RCC 7860 (cell line): ENCODE measurements at places on chromosomes 1 and 21.

DNA sequence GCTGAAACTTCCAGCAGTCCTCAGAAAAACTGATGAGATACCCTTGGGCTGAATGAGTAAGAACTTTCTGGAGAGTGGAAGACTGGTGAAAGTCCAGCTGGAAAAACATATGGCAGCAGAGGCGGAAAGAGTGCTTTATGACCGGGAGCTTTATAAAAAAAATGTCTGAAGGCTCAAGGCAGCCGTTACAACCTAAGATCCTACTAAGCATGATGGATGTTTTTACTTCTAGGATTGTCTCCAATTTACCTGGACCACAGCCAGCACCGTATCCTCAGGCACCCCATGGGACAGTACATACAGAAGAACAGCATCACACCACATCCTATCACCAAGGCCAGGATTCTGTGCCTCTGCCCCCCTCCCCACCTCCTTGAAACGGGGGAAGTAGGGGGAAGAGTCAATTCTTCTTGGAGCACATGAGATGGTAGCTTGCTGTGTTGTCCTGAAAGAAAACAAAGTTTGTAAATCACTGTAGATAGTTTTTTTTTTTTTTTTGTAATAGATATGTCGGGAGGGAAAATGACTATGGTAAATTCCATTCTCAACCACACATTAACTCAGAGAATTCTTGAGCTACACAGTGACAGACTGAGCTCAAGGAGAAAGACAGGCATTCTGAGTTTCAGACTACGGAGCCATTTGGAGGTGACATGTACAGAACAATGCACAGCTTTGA lies 11.8 kb upstream of the IRF2BP2 start:
- DNase-seq = peak; percentile 62

DNA sequence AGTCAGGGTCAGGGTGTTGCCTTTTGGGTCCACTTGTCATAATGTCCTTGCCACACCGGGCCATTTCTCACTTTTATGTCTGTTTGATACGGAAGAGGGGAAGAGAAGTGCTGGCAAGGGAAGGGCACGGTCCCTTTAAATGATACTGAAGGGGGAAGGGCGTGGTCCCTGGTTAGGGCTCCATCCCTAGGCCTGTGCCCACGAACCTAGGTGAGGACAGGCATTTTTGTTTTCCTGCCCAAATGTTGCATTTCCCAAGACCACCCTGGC lies 25.2 kb downstream of the B3GALT5 start:
- no peak for DNase-seq

DNA sequence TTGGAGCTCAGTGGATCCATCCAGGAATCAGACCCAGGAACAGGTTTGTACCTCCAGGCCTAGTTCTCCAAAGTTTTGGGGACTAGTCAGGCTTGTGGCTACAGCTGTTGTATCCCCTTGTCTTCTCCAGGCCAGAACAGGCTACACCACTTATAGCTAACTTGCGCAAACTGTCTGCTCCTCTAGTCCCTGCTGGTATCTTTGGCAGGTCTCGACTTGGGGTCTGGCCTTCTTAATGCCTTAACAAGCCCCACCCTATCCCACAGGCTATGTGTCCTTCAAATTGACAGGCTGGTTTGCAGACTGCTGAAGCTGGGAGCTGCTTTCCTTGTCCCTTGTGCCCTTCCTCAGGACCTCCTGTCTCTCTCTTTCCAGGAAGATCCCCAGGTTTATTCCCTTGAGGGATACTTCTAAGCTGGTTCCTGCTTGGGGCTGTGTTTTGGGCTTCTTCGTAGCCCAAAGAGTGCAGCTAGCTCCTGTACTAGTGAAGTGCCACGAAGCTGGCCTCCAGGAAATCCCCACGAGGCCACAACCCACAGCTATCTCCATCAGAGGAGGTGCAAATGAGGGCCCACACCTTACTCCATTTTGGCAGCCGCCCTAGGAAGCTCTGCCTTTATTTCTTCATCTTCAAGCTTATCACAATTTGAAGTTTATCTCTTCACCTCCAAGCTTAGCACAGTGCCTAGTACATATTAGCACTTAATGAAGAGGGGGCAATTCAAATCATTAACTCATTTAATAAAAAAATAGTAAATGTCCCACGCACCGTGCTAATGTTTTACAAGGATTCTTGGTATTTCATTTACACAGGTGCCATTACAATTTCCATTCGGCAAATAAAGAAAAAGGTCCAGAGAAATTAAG lies 683 bp upstream of the DMAP1 start:
- DNase-seq = no peak

- DNase-seq = no peak
These were observed 16.7 kb downstream of the MACF1 start for GRCh38 chr1:39220891-39221870.

- DNase-seq = no peak
These were observed 47.7 kb downstream of the PRDM15 start for GRCh38 chr21:41831453-41831831.

GRCh38 chr1:236113324-236114032 lies 28.9 kb upstream of the GPR137B start:
- DNase-seq = no peak

GRCh38 chr1:221620437-221621384 lies 121.2 kb downstream of the DUSP10 start:
- DNase-seq = peak; percentile 16

DNA sequence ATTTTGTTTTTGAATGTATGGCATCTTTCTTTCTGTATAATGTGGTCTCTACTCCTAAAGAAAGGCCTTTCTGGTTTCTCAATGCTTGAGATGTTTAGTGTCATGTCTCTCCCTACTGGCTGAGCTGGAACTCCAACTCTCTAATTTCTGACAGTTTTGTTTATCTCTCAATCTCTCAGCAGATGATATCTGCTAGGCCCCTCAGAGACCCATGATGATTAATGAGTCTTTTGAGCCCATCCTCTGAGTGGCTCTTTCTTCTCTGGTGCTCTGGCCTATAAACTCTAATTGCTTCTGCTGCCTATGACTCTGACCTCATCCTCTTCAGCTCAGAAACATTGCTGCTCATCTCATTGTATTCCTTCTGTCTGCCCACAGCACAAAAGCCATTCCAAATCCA lies 46.6 kb downstream of the CRB1 start:
- DNase-seq = no peak

DNA sequence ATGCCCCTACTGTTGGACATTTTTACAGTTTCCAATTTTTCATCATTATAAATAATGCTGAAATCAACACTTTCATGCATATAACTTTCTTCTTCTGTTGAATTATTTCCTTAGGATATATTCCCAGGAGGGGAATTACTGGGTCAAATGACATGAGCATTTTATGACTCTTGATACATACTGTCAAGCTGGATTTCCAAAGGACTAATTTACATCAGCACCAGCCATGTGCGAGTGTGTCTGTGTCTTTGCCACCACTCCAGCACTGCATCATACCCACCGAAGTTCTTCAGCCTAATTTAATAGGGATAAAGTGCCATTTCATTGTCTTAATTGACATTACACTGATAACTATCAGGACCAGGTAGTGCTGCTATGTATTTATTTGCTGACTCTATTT lies 146.7 kb downstream of the CSMD2 start:
- no peak for DNase-seq

GRCh38 chr1:240074908-240075307 lies 16.8 kb upstream of the FMN2 start:
- DNase-seq = no peak

DNA sequence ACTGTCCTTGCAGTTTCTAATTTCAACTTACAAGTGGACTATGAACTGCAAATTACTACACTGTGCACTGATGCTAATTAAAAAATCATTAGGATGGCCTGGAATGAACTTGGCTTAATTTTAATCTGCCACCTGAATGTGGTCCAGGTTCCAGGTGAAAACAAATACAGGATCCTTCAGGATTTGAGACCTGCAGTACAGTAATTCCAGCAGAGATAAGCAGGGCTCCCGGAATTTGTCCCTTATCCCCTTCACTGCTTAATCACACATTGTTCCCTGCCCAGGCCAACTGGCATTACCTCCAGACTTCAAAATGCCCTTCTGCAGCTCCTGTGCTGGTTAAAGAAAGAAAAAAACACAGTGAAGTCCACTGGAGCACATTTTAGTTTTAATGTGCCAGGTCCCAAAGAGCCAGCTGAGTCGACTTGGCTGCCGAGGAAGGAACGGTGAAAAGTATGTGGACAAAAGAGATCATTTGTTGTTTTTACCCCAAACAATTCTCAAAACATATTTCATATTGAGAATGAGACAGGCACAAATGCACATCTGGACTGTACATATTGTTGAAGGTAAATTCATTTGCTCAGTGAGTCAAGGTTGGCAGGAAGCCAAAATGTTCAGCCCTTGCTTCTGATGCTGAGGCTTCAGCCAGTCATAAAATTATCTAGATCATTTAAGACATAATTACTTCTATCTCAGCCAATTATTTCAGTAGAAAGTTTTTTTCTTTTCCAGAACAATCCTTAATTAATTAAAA lies 28.3 kb downstream of the DEGS1 start:
- DNase-seq = no peak

- no peak for DNase-seq
These were observed 3.0 kb downstream of the MYOG start for GRCh38 chr1:203082571-203083462.

- no peak for DNase-seq
These were observed 7.4 kb downstream of the WDR77 start for GRCh38 chr1:111441573-111442192.

GRCh38 chr1:211908453-211908852 lies 77.9 kb upstream of the LPGAT1 start:
- DNase-seq = no peak

DNA sequence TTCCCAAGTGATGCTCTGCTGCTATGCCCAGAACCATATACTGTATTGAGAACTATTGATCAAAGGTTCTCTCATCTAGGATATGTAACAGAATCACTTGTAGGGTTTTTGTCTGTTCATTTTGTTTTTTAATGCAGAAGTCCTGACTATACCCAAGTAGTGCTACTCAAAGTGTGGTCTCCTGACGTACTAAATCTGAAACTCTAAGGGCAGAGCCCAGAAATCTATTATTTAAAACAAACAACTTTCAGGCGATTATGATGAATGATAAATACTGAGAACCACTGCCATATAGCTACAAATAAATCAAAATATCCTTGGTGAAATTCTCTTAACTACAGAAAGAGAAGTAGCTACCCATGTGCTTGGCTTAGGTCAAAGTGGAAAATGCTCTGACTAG lies 10.1 kb downstream of the ZZZ3 start:
- no peak for DNase-seq

DNA sequence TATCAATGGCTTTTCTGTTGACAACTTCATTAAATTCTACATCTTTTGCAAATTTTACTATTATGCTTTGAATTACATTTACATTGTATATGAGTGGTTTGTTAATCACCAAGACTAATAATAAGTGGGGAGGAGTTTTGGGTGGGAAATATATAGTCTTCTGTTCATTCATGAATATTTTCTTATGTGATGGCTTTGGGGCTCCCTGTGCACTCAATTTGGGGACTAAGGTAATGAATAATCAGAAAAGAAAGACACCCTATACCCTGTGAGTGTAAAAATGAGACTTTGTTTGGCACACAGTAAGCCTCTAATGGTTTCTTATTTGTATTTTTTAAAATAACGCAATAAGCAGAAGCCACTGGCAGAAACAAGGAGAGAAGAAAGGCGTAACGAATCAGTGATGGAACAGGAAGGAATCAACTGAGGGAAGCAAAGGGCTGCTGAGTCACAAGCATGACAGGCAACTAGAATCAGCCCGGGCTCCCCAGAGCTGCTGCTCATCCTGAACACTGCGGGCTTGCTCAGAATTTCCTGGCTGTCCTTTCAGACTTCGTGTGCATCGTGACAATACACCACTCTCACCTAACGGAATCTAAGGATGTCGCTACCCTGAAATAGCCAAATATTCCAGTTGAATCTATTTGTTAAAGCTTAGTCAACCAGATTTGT lies 20.8 kb upstream of the RGS2 start:
- peak; percentile 72 for DNase-seq

DNA sequence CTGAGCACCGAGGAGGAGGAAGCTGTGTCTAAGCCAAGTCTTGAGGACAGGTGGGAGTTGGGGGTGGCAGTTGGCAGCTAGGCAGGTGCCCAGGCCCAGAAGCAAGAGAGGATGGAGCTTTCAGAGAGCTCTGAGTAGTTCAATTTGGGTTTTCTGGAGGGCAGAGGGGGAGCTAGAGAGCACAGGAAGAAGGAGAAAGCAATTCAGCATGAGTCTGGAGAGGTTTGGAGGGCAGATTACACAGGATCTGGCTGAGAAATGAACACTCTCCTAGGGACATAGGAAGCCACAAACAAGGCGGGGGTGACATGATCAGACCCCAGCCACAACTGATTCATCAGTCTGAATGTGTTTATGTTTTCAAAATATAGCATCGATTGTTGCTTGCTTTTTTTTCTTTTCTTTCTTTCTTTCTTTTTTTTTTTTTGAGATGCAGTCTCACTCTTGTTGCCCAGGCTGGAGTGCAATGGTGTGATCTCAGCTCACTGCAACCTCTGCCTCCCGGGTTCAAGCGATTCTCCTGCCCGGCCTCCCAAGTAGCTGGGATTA lies 23.8 kb downstream of the PTPRF start:
- DNase-seq = no peak

DNA sequence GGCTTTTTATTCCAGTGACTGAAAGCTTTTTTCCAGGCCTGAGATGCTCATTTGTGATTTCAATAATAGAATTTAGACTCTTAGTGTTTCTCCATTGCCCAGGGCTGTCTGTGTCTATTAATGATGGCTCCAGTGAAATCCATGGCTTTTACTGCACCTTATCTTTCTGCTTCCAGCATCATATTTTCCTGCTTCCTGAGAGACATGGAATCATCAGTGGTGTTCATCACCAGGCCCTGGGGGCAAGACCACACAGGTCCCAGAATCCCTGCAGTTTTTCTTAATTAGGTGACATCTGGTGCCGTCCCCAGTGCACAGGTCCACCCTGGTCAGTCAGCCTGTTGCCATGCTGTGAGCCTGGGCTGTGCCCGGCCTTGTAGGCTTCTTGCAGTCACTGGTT lies 15.5 kb downstream of the NT5C1A start:
- DNase-seq = no peak

DNA sequence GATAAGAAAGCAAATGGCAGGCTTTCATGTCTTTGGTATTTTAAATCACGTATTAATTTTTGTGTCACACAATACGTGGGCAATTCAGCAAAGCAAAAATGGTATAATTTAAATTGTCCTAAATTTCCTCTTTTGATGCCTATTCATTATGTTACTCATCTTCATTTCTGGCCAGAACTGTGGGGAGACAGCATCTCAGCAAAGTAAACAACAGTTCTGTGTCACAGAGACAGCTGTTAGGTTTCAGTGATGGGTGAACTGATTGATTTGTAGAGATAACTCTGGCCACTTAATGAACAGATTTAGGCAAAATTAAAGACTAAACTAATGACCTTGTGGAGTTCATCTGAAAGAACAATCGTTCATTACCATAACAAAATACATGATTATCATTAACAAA lies 49.2 kb downstream of the FH start:
- DNase-seq = no peak

DNA sequence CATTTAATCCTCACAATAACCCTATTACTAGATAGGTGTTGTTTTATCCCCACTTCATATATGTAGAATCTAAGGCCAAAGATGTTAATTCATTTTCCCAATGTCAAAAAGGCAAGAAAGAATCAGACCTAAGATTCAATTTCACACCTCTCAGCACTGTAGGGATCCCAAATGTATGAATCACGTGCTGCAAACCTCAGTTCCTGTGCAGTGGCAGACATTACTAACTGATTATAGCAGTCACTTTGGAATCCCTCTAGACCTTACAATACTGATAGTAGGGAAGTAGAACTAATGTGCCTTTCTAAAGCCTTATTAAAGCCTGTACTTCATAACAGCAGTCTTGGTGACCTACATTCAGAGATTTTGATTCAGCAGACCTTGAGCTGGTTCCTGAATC lies 2.3 kb downstream of the C1orf87 start:
- no peak for DNase-seq
